ENCODE measurements at places on chromosomes 2 and 18.

DNA sequence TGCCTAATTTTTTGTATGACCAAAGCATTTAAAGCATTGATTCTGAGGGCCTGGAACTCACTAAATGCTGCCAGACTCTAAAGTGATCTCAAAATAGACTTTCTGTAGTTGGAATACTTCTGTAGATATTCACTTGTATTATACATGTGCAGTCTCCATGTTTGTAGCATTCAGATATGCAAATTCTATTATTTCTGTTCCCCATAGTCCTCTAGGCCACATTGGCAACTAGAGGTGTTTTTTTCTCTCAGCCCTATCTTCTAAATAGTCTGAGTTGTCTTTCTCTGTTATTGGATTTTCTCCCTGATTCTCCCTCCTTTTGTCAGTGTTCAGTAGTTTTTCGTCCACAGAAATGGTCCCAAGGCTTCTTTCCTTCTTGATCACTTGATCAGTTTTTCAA is 38.5 kb downstream of the ANKRD12 start:
- no peak for DNase-seq

DNA sequence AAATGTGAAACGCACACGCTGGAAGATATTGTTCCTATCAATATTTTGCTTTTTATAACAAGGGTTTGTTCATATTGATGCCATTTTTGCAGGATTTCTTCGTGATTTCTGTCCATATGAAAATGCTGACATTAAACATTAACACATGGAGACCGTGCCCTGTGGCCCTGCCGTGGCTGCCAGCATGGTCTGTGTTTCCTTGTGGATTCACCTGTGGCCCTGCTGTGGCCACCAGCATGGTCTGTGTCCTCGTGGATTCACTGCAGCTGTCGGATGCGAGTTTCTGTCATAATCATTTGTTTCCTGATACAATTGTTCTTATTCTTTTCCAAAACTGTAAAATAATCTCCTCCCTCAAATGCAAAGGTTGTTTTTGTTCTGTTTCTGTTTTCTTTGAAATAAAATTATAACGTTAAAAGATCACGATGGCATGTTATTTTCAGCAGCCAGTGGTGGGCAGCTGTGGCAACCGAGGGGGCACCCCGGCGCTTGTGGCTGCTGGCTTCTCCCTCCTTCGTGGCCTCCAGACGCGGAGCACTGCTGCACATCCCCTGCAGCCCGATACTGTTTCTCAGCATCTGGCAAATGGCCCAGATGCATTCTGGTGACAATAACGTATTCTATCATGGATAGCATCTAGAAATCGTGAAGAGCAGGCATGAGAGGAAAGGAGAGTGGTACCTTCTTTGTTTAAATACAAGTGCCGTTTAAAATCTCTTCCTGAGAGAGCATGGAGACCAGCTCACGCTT is 143.5 kb downstream of the PTGR3 start:
- DNase-seq, result no peak

DNA sequence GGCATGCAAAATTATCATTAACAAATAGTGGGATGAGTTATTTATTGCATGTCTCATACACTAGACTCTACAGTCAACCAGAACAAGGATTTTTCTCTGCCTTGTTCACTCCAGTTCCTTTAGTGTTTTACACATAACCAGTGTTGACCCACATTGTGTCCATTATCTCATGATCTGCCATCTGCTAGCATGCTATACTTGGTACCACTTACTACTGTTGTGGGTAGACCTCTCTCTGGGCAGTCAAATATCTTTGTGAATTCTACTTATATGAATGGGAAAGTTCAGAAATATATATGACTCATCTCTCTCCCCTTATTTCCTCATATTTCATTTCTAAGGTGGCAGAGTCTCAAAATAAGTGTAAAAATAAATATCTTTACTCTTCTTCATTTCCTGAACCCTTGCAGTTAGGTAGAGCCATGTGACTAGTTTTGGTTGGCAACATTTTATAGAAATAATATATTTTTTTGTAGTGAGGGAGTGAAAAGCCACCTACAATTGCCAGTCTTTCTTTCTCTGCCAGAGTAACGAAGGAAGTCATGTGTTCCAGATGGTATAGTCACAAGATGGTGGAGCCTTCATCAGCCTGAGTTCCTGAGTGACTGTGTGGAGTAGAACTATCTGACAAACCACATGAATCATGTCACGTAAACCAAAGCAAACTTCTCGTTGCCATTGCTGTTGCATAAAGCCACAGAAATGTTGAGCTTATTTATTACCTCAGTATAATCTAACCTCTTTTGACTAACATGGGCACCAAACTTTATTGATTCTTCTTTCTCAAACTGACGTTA is 704.0 kb downstream of the RNF144A start:
- DNase-seq, result no peak

DNA sequence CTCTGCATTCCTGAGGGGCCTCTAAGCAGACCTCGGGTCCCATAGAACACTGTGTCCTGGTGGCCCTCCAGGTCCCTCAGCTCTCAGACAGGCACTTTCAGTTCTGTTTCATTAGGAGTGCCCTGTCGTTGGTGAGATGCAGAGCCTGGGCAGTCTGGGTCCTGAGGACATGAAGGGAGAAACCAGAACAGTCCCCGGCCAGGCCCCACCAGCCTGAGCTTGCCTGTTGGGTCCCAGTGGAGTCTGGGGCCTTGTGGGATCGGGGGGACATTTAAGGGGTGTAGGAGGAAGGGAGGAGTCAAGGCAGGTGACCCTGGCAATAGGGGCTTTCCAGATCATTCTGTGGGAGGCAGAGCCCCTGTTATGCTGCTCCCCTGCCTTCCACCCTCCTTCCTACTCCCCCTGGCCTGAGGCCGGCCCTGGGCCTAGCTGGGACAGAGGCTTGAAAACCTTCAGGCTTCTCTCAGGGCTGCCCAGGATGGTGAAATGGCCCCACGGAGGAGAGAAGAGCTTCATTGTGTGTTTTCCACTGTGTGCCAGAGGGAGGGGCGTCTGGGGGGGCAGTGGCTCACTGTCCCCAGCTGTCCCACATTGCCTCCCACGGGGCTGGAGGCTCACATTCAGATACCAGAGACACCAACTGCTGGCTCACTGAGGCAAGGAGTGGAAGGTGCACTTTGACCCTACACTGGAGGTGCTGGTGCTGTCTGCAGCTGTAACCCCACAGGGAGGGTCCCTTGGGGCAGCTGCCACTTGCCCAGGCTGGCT is 26.6 kb upstream of the CATIP start:
- no peak for DNase-seq

DNA sequence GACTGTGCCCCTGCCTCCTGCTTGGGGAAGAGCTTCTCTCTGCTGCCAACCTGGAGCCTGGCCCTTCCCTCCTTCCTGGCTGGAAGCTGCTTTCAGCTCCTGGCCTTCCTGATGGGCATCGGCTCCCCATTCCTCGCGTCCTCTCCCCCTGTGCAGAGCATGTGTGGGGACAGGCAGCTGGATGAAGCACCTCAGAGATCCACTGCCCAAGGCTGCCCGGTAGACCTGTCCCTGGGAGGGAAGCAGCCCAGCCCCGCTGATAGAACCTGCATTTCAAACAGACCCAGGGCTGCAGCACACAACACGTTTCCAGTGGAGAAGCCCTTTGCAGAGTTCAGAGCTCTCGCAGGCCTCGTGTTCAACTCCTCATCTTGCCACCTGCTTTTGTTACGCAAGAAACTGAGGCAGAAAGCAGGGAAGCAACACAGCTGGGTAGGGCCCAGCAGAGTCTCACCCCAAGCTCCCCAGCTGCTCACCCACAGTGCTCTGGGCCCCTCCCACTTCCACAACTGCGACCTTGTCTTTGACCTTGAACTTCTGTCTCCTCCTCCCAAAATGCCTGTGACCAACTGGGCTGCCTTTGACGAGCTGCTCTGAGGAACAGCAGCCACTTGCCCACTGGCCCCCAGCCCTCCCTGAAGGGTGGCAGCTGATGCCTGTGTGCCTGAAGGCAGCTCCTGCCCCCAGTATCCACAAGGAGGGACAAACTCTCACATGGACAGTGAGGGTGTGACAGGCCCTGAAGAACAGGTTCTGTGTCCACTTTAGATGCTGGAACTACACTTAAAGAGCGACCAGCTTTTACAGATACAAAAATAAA is 65.5 kb downstream of the PARD6G start:
- DNase-seq, result no peak

DNA sequence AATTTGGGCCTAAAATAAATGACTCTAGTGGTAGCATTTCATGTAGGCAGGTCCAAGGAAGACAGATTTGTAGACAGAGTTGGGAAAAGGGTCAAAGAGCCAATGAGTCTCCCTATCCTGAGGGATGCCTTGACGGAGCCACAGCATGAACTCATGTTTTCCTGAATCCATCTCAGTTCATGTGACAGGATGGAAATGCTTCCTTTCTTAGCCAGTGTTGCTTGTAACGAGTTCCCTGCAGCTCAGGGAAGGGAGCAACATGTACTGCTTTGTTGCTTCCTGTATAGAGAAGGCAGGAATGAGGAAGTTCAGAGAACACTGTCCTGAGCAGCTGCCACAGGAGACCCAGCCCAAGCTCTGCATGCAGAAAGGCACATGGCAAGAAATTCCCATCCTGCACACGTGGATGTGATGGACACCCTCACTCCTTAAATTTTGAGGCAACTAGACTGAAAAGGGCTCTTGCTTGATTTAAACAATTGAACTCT is 27.9 kb downstream of the TMEM17 start:
- no peak for DNase-seq

- no peak for DNase-seq
Measured at GRCh38 chr2:100281521-100282438, 40.5 kb downstream of the LONRF2 start.
